Activated CD4-positive, alpha-beta T cell treated with anti-CD3 and anti-CD28 coated beads for 24 hours (primary cell): ENCODE measurements at places on chromosomes 13 and 19.

- no peak for DNase-seq
Observed at GRCh38 chr13:103033999-103034398, 32.2 kb downstream of the SLC10A2 start.

- no peak for DNase-seq
Observed at GRCh38 chr19:38890686-38891085, 8.7 kb downstream of the SIRT2 start.

- DNase-seq: no peak
Observed at GRCh38 chr19:57641715-57642234, 8.8 kb downstream of the ZNF211 start.

GRCh38 chr13:35219021-35219420 lies 257.5 kb downstream of the MAB21L1 start:
- DNase-seq: no peak

DNA sequence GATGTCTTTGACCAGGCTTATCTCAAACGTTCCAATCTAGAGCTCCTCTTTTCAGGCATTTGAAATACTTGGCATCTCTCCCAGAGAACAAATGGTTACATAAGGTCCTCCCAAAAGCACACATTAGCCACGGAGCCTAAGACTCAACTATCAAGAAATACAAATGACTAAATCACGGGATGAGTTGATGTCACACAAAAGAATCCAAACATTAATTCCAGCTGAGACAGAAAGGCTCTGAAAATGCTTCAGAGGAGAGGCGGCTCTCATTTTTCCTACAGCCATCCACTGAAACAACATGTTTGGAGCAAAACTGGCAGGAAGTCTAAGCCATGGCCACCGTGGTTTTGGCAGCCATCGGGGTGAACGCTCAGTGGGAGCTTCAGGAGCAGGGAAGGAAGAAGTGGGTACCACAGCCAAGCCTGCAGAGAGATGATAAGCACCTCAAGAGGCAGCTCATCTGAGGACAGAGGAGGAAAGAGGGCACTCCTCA lies 122.5 kb downstream of the STK24 start:
- no peak for DNase-seq

DNA sequence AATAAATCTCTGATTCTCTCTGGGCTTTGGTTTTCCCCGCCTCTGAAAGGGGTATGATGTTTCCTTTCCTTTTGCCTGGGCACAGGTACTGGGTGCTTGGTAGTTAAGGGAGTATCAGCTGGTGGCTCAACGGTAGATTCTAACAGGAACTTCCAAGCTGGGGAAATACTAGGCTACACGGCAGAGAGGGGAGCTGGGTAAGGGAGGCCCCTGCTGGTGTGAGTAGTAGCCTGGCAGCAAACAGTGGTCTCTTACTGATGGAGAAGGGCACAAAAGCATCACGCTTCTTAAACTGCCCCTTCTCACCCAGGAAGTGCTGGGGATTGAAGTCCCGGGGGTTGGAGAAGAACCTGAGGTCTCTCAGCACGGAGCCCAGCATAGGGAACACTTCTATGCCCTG lies 26.9 kb upstream of the CYP2A7 start:
- DNase-seq: no peak

GRCh38 chr19:47520343-47520806 lies 5.5 kb upstream of the NAPA start:
- no peak for DNase-seq

- DNase-seq: no peak
Observed at GRCh38 chr13:107351305-107351704, 783.4 kb upstream of the ARGLU1 start.

- DNase-seq: no peak
Observed at GRCh38 chr13:46642254-46642653, 89.3 kb downstream of the LRCH1 start.

GRCh38 chr19:28024920-28025319 lies 1188.0 kb downstream of the UQCRFS1 start:
- no peak for DNase-seq

GRCh38 chr13:75008926-75009325 lies 473.0 kb downstream of the TBC1D4 start:
- DNase-seq: no peak
